Urinary bladder (tissue), 4 donors: ENCODE measurements at places on chromosomes 3 and 15. TPM values are rescaled to one million over a fixed set of nuclear protein-coding genes. Genes with fewer than 3 reads are reported as not detected.

Gene ZBTB20
- total RNA-seq, result 99.9 TPM

Gene XCR1
- 1.0 TPM for total RNA-seq

Gene CADM2
- 2.7 TPM for total RNA-seq

Gene UNC13C
- total RNA-seq, result 9.9 TPM

Gene ZCWPW2
- total RNA-seq, result 4.6 TPM

Gene FAH
- total RNA-seq, result 8.1 TPM

Gene ZBBX
- total RNA-seq, result not detected

Gene WDR93
- total RNA-seq, result not detected

Gene SLC22A13
- 0.58 TPM for total RNA-seq

Gene LRRC31
- not detected for total RNA-seq

Gene CCDC54
- not detected for total RNA-seq

Gene GOLGA8M
- total RNA-seq, result 2.1 TPM

Gene ETV5
- total RNA-seq, result 12.8 TPM

Gene SLC28A1
- 0.11 TPM for total RNA-seq
